ENCODE measurements at places on chromosomes 7 and 10. TPM values are rescaled to one million over a fixed set of nuclear protein-coding genes. Genes with fewer than 3 reads are reported as not detected.

The PRKRIP1 gene
- polyA plus RNA-seq = 27.4 TPM

The FRAT1 gene
- 1.0 TPM for polyA plus RNA-seq

The CACUL1 gene
- 19.7 TPM for polyA plus RNA-seq

The UPK3BL1 gene
- 9.8 TPM for polyA plus RNA-seq

The GSTK1 gene
- 85.2 TPM for polyA plus RNA-seq

The OR6V1 gene
- polyA plus RNA-seq = not detected

The AKR1D1 gene
- polyA plus RNA-seq = 0.06 TPM

The C10orf53 gene
- polyA plus RNA-seq = not detected

The CYP2C9 gene
- polyA plus RNA-seq = not detected

The KLF14 gene
- 1.1 TPM for polyA plus RNA-seq

The SFRP4 gene
- 22.2 TPM for polyA plus RNA-seq
